Activated CD4-positive, alpha-beta T cell treated with anti-CD3 and anti-CD28 coated beads for 24 hours (primary cell): ENCODE measurements at places on chromosomes 11 and 22.

DNA sequence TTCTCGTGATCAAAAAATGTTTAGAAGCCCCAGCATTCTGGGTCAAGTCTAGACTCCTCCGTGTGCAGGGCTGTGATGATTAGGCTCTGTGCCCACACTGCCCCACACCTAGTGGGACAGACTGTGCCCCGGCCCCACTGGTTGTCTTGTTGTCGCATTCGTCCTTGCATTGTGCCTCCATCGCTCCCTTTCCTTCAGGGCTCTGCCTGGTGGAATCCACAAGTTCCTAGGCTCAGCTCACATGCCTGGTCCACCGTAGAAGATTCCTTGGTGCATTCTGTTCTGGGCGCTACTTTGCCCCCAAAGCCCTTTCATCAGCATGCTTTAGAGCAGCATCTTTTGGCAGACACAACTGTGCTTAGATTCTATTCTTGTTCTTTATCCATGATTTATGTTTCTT, 23.5 kb upstream of the THY1 start:
- no peak for DNase-seq

GRCh38 chr22:28237112-28237511, 318.1 kb upstream of the PITPNB start:
- DNase-seq, result no peak

DNA sequence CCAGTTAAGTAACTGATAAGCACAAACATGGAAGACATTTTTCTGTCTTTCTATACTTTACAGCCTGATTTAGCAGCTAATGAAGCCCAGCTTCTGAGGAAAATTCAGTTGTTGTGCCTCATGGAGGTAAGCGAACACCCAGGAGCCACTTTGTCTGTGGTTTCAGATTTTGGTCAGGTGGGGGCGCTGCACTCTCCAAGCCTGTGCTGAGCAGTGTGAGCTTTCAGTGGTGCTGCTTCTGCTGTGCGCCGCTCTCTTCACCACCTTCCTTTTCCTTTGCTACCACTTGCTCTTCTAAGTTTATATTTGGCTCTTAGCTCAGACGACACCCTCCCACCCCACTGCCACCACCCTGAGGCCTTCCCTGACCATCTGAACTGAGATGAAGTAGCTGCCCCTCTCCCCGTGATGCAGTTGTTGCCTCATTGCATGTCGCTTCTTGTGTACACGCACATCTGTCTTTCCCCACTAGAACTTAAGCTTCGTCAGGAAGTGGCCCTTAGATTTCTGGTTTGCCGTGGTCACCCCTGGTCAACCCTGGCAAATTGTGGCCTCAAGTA, 14.0 kb downstream of the PSMD13 start:
- peak; percentile 62 for DNase-seq

- no peak for DNase-seq
Observed at GRCh38 chr22:42562279-42562678, 8.5 kb downstream of the SERHL2 start.

- DNase-seq, result no peak
Observed at GRCh38 chr11:61127991-61128390, 25.7 kb downstream of the CD5 start.

DNA sequence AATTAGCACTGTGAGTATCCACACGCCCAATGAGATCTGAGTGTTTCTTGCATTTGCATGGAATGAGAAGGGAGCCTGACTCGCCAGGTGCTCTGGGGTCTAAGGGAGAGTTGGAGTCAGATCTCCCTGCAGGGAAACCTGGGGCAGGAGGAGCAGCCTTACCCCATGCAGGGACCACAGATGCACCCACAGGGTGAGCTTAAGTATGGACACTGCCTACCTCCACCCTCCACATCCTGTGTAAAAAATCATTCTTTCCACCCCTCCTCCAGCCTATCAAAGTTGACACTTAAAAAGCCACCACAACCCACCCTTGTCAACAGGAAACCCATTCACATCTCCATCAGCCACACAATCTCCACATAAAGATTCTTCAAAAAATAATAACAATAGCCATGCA, 67.0 kb upstream of the IGLL5 start:
- no peak for DNase-seq

DNA sequence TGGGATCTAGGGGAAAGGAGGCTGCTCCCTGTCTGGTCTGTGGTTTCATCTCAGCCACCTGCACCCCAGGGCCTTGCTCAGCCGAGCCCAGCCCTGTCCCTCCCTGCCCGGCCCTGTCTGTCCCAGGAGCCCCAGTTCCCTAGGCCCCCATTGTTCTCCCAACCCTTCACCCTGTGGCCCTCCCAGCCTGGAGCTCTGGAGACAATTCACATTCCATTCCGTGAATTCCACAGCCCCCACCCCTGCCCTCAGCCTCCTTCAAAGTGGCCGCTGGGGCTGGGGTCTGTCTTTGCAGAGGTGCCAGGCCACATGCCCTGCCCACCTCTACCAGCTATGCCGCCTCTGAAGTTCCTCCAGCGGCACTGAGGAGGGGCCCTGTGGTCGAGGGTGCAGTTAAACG, 77.9 kb upstream of the WNT11 start:
- DNase-seq, result no peak
